ENCODE measurements at places on chromosomes 13 and 19.

DNA sequence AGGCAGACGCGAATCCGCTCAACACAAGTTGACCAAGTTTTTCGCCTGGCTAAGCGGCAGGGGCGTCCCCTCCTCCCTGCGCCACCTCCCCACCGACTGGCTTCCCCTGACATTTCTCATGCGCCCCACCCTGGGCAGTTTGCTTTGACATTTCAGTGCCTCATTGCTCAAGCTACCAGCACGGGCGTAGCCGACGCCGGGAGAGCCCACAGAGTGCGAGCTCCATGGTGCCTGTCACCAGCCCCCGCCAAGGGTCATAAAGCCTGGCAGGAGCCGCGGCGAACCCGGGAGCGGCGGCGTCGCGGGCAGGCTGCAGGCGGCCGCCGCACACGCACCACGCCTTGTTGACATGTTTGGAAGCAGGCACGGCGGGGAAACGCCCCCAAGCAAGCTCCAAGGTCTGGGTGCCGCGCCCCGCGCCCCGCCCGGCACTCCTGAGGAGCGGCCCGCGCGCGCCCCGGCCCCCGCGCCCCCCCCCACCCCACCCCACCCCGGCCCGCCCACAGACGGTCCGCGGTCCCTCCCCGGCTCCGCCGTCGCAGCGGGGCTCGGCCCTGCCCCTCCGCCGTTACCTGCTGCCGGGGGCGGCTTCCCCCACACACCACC is 601 bp downstream of the FBXL3 start:
- peak; percentile 50 for DNase-seq

DNA sequence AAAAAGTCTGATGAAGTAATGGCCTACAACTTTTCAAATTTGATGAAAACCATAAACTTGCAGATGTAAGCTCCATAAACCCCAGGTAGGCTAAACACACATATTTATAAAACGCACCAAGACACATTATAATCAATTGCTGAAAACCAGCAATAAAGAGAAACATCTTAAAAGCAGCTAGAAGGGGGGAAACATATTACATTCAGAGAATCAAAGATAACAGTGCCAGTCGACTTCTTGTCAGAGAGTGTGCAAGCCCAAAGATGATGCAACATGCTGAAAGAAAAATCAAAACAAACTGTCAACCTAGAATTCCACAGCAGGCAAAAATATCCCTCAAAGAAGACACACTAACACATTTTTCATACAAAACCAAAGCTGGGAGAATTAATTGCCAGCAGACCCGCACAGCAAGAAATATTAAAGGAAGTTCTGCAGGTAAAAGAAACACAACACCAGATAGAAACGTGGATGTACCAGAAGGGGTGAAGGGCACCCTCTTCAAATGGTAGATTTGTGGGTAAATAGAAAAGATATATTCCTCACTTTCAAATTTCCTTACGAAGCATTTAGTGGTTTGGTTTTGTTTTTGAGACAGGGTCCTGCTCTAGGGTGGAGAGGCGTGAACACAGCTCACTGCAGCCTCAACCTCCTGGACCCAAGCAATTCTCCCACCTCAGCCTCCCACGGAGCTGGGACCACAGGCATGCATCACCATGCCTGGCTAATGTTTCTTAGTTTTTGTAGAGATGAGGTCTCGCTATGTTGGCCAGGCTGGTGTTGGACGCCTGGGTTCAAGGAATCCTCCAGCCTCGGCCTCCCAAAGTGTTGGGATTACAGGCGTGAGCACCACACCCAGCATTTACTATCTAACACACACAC is 16.5 kb upstream of the ATP1A3 start:
- no peak for DNase-seq

DNA sequence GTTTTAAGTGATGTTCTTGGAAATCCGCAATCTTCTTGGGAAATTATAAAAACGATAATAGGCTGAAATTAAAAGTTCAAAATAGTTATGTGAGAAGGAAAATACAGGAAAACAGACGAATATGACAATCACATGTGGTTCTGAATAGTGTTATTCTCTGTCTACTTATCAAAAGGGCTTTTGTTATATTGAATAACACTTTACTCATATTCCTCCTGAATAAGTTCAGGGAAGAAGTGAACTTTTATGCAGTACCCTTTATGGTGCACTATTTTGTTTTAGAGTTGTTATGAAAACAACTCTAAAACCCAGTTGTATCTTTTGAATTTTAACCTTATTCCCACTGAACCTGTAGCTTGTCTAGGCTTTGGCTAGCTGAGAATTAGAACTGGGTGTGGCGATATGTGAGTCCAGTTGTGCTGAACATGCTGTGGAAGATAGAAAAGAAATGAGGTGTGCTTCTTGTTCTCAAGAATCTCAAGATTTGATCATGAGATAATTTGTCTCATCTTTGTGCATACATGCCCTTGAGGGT is 384.4 kb downstream of the LMO7 start:
- DNase-seq = no peak

- no peak for DNase-seq
Observed at GRCh38 chr13:44648392-44649103, 72.4 kb upstream of the TSC22D1 start.

DNA sequence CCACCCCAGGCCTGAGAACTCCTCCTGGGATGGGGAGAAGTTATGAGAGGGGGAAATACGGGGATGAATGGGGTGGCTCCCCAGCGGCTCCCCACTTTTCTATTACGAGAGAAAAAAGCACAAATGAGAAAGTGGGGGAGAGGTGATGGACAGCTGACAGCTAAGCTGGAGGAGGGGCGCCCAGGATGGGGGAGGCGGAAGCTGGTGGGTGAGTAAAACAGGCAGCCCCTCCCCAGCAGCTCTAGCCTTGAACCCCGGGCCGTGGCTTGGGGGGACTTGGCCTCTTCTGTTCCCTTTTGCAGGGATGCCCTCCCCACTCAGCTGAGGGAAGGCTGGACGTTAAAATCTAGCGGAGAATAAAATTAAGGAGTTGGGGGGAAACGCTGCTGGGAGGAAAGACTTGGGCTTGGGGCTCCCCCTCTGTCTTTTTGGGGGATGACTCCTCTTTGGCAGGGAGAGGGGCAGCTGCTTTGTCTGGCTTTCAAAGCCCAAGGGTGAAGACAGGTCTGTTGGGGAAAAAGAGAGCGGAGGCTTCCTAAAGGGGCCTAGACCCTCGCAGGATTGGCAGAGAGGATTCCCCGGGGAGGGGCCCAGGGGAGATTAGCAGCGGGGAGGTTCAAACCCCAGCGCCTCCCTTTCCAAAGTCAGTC is 1.4 kb upstream of the SAMD1 start:
- no peak for DNase-seq

DNA sequence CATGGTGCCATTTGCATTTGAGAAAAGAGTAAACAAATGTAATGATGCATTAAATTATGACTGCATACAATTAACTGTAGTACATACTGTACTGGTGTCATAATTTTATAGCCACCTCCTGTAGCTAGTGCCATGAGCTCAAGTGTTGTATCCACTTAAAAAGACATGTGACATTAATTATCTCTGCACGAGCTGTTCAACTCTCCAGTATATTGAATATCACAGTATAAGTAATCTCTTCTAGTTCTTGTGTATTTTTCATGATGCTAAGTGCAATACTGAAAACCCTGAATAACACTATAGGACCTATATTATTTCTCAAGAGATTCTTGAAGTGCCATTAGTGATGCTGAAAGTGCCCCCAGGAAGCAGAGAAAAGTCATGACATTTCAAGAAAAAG is 387.3 kb downstream of the PCDH17 start:
- no peak for DNase-seq

GRCh38 chr19:3202346-3202745 is 16.6 kb downstream of the NCLN start:
- DNase-seq = no peak

DNA sequence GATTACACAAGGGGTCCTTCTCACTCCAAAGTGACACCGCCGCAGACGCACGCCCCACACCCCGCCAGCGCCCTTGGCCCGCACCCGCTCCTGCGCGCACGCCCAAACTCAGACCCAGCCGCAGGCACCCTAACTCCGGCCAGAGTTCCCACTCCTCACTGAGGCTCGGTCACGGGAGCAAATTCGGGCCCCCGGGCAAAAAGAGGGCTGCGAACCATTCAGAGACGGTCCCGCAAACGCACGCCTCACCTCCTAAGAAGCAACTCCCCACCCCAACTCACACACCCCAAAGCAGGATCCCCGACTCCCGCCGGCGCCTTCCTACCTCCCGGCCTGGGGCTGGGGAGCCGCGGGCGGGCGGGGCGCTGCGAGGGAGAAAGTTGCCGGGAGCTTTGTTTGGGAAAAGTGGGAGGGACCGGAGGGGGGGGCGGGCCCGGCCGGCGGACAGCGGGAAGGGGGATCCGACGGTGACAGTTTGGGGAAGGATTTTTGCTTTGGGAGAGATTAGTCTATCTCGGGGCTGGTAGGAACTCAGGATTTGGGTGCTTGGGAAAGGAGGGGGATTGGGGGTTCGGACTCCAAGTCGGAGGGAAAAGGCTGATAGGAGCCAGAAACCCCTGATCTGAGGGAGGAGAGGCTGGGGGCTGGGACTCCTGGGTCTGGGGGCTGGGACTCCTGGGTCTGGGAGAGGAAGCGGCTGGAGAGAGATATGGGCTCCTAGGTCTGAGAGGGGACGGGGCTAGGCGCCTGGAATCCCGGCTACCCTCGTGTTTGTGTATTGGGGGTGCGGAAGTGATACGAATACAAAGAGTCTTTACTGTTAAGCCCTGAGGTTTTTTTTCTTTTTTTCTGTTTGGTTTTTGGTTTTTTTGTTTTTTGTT is at the start of gene TEAD2:
Gene TEAD2 (minus strand): TSS at position 369 of the 881 bp plus-strand sequence. CDS start 2,341 bp downstream, outside the sequence.
- no peak for DNase-seq

GRCh38 chr19:56273563-56274117 is 1.1 kb downstream of the EDDM13 start:
- DNase-seq = no peak
